Memory B cell (primary cell): ENCODE measurements at places on chromosomes 4 and X.

DNA sequence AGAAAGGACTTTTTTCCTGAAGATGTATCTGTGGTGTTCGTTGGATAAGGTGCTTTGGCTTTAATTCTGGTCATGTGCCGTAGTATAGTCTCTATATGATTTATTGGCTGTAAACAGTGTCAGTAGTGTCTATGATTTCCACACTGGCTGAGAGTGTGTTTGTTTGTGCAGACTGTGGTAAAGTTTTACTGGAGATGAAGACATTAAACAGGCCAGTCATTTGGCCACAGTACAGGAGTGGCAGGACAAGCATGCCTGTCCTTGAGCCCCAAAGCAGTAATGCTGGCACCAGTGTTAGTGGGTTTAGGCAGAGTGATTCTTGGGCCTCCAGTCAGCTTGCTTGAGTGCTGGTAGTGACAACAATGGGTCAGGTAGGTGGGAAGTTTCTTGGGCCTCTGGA, 1023.9 kb upstream of the GRID2 start:
- no peak for DNase-seq

DNA sequence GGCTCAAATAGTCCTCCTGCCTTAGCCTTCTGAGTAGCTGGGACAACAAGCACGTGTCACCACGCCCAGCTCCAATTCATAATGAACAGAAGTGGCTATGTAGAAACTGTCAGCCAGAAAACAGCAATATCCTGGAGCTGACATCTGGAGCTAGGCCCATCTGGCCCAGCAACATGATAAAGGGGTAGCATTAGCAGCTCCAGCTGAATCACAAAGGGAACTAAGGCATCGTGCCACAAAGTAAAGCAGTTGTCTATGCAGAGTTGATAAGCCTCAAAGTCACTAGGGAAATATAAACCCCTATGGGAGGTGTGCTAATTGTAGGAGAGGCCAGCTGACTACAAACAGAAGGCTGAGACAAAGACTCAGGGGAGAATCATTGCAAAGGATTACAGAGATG, 270.5 kb upstream of the GPC4 start:
- DNase-seq, result no peak

GRCh38 chrX:120560842-120561633, at the start of gene CUL4B:
TSS of gene CUL4B (minus strand) at chrX:120560962. CDS start at chrX:120560638, 324 bp downstream.
- peak; percentile 70 for DNase-seq

DNA sequence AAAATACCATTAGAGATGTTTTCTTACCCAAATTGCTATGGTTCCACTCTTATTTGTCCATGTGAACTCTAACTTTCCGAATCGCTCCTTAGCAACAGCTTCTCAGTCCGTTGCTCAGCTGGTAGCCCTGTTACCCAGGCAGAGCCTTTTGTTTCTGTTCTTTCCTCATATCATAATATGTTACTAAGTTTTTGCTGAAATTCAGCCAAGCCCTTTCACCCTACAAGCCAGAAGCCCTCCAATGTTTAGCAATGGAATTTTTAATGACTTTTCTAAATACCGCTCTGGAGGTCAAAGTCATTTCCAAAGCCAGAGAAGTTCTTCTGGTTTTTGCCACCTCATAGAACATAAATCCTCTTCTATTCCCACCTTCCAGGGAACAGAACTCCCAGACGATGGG, 1029.5 kb downstream of the C4orf33 start:
- no peak for DNase-seq
